Activated CD8-positive, alpha-beta memory T cell treated with anti-CD3 and anti-CD28 coated beads for 1 hour (primary cell): ENCODE measurements at places on chromosomes 2 and 18.

DNA sequence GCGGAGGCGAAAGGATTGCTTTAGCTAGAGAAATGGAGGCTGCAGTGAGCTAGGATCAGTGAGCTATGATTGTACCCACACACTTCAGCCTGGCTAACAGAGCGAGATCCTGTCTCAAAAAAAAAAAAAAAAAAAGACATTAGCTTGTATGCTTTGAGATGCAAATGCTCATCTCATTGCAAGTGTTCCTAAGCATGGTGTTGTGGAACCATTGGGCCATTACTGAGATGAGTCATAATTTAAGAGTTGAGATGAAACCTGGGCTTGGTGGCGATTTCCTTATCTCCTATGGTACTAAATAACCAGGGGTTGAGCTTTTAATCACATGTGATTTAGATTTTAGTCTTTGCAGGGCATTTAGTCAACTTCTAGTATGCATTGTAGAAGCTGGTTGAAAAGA, 2.2 kb downstream of the PLEKHA3 start:
- no peak for DNase-seq

DNA sequence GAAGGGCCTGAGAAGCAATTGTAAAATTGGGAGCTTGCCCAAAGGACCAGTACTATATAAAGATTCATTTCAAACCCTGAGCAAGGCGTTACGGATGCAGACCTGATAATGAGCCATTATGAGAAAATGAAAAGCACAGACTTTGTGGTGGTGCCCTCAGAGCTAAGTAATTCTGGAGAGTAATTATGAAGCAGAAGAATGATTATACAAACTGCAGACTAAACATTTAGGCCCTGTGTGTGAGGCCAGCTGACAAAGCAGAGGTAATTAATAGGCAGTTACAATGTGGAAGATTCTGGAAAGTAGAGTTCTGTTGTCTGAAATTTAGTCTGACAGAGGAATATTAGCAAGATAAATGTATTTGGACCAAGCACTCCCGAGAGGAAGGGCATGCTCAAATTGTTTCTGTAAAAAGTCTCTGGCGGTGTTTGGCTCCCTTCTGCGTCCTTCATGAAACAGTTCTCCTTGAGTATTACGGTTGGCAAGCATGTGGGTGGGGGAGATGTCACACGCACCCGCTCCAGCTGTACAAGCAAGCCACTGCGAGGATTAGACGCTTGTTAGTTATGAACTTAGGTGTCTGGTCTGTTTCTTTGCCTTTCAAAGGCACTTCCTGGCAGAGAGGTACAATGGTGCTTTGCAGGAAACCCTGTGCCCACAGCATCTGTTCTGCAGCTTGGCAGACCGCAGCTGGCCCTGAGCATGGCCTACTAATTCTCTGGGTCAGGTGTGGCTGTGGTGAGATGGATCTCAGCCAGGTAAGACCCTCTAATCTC, 45.5 kb downstream of the CDC42EP3 start:
- peak; percentile 31 for DNase-seq

DNA sequence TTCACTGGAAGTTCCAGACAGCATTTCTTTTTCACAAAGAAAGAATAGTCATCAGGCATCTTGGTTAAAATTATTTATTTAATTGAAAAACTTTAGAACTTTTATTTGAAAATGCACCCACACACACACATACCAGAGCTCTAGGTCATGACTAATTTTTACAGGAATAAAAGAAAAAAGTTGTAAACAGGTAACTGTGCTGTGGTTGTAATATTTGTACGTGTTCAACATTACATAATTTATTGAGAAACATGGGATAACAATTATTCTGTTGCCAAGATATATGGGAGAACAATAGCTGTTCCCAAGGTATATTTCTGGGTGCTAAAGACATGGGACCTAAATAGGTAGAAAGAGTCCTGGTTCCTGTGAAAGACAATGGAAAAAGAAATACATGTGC, 104.9 kb downstream of the RIT2 start:
- DNase-seq, result no peak

GRCh38 chr2:191150230-191150599, 579 bp downstream of the STAT4 start:
- no peak for DNase-seq

- DNase-seq, result peak; percentile 19
Observed at GRCh38 chr2:68251855-68252399, 405 bp downstream of the PPP3R1 start.

GRCh38 chr2:174681099-174682006, 82.9 kb downstream of the CHRNA1 start:
- no peak for DNase-seq

DNA sequence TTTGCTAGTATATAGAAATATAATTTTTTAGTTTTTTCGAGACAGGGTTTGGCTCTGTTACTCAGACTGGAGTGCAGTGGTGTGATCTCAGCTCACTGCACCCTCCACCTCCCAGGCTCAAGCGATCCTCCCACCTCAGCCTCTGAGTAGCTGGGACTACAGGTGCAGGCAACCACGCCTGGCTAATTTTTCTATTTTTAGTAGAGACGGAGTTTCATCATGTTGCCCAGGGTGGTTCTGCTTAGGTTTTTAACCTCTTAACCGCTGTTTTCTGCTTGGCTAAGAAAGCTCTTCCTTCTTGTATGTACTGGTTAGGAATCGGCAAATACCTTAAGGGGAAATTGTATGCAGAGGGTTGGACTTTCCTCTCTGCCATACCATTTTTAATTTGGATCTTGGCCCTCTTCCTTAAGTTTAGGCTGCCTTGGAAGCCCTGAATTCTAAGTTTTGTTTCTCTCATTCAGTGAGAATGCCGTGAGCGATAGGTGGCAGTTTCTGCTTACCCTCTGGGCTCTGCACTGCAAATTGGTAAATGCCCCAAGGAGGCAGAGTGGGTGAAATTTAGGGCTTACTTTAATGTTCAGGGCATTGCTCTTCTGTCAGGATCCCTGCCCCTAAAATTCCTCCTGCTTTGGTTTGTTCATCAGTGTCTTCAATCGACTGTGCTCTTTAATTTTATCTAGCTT, 32.3 kb downstream of the EML6 start:
- no peak for DNase-seq

- no peak for DNase-seq
Observed at GRCh38 chr2:28976584-28976983, 4.5 kb upstream of the TOGARAM2 start.

GRCh38 chr2:217383620-217384019, 523.8 kb upstream of the TNP1 start:
- DNase-seq, result no peak

GRCh38 chr2:8835279-8835678, 2.1 kb downstream of the KIDINS220 start:
- no peak for DNase-seq

GRCh38 chr2:240564561-240565332, 3.5 kb upstream of the RNPEPL1 start:
- no peak for DNase-seq

GRCh38 chr2:182866095-182866460, 359 bp downstream of the FRZB start:
- DNase-seq, result no peak

DNA sequence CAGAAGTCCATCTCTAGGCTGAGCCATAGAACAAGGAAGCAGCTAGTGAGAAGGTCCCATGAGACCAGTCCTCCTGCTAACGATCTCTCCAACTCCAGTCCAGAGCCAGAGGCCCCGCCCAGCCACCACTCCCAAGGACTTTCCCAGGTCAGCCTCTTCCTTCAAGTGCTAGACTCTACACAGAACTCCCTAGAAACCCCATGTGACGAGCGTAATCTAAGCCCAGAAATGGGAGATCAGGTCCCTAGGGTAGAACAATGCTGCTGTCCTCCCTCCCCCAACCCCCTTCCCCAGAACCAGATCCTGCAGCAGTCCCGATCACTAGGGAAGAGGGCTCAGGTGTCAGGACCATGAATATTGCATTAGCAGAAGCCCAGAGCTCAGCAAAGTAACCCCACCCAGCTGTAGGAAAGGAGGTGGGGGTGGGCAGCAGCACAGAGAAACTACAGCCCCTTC, 6.9 kb downstream of the DCTN1 start:
- no peak for DNase-seq

DNA sequence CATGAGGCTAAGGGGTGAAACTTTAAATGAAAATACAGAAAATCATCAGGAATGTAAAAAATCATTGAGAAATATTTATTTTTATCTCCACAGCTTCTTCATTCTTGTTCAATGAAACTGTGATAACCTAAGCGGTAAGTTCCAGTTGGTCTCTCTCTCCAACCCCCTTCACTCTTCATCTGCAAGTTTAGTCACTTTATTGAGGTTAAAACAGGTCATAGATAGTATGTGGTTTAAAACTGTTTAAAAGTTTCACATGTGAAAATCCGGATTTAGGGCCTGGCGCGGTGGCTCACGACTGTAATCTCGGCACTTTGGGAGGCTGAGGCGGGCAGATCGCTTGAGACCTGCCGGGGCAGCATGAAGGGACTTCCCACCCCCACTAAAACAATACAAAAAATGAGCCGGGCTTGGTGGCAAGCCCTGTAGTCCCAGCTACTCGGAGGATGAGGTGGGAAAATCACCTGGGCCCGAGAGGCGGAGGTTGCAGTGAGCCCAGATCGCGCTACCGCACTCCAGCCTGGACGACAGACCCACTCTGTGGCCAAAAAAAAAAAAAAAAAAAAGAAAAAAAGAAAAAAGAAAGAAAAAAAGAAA, 1.6 kb upstream of the PHLPP1 start:
- DNase-seq, result no peak
